ENCODE measurements at places on chromosomes 5 and 9.

- no peak for DNase-seq
Measured at GRCh38 chr5:173969167-173970049, 19.6 kb upstream of the C5orf47 start.

GRCh38 chr9:124849801-124850200 lies 3.5 kb upstream of the WDR38 start:
- no peak for DNase-seq

DNA sequence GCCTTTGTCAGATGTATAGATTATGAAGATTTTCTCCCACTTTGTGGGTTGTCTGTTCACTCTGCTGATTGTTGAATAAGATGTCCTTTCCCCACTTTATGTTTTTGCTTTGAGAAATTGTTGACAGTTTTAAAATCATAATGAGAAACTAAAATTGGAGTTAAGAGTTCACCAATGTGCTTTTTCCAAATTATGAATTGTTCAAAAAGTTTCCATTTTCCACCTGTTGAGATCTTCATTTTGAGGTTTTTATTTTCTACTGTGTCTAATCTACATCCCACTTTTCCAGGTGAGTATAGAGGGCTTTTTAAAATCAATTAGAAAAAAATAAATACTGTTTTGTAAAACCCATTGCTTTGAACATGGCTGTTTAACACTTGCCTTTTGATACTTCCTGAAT lies 55.8 kb downstream of the LNPEP start:
- DNase-seq = no peak

- DNase-seq = no peak
Measured at GRCh38 chr5:6652025-6652424, 18.8 kb downstream of the SRD5A1 start.

DNA sequence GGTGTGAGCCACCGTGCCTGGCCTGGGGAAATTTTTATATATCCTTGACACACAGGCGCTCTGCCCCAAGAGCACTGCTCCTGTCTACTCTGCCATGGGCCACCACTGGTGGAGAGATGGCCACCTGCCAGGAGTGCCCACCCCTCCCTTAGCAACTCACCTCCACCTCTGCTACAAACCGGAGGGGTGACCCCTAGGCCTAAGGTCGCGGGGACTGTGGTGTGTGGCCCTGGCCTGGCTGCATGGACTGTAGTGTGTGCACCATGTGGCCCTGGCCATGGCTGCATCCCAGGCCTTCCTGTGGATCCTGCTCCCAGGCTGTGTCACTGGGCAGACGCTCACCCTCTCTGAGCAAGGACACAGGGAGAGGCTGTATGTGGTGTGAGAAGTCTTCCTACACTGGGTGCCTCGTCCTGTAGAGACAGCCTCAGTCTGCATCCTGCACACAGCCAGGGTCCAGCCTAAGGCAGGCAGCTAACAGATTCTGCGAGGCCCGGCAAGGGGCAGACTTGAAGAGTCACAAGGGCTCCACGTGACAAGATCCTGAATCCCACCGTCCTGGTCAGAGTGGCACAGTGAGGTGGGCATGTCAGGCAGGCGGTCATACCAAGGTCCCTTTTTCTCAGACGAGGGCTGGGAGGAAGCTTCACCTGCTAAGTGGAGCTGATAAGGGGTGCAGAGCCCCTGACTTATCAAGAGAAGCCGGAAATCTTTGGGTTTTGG lies 10.3 kb downstream of the NINJ1 start:
- DNase-seq = no peak

DNA sequence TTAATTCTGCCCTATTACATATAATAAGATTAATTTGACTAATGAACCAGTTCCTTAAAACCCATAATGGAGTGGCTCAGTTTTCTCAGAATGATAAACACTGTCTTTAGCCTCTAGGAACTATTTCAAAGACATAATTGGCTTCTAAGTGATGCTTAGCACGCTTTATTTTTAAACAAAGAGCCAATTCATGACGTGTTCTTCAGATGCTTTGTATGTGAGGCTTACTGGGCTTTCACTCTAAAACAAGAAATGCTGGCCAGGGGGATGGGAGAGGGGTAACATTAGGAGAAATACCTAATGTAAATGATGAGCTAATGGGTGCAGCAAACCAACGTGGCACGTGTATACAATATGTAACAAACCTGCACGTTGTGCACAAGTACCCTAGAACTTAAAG lies 7.6 kb upstream of the SFXN1 start:
- no peak for DNase-seq

- no peak for DNase-seq
Measured at GRCh38 chr9:130780415-130780814, 54.6 kb upstream of the ABL1 start.

- no peak for DNase-seq
Measured at GRCh38 chr5:144484124-144484897, 313.6 kb downstream of the KCTD16 start.

GRCh38 chr5:6715758-6716628 lies 2.8 kb downstream of the TENT4A start:
- peak; percentile 38 for DNase-seq

DNA sequence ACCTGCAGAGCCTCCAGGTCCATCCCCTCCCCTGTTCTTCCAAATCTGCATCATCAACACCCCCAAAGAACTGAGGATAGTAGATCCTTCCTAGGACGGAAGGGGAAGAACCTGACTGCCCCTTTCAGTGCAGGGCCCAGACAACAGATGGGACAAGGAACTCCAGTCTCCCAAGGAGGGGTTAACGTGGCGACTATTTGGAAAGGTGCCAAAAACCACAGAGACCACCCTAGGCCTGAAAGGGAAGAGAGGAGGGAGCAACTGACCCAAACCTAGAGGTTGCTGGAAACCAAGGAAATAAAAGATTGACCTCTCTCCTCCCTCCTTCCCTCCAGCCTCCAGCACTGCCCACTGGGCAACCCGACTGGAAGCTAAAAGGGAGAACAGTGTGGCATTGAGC lies 59.7 kb upstream of the NEURL1B start:
- no peak for DNase-seq
